ENCODE measurements at places on chromosomes 1 and 21. TPM values are rescaled to one million over a fixed set of nuclear protein-coding genes. Genes with fewer than 3 reads are reported as not detected.
A peak's percentile ranks its signal among the peaks of the same experiment; 100 is the strongest.

Gene SPRR1A
- not detected for total RNA-seq

Gene PUSL1
- total RNA-seq: 46.5 TPM

DNA sequence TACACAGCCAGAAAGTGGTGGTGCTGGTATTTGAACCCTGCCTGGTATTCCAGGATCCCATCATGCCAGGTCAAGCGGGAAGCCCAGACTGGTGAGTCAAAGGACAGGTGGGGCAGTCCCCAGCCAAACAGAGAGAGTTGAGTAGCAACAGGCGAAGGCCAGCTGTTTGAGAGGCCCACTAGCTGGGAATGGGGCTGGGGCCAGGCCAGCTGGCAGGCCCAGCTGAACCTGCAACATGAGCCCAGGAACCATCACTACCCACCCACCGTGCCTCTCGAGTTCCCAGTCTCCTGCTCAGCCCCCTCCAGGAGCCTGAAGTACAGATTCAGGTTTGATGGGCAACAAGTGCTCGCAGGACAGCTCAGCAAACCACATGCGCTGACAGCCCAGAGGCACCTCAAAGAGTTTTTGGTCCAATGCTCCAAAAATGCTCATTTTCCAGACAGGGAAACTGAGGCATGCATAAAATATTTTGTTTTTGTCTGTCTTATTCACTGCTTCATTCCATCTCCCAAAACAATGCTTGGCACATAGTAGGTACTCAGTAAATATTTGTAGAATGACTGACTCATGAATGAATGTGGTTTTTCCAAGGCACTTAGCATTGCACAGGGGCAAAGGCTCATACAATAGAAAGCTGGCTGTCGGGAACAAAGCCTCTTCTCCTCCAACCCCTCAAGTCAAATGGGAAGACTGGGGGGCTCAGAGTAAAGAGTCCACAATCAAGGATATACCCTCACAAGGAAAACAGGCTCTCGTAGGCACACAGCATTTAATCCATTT lies 42.5 kb upstream of the CLIC4 start:
- DNase-seq: no peak

GRCh38 chr1:65243491-65243890 lies 65.9 kb upstream of the DNAJC6 start:
- DNase-seq: no peak

Gene OR14A16
- total RNA-seq: not detected

DNA sequence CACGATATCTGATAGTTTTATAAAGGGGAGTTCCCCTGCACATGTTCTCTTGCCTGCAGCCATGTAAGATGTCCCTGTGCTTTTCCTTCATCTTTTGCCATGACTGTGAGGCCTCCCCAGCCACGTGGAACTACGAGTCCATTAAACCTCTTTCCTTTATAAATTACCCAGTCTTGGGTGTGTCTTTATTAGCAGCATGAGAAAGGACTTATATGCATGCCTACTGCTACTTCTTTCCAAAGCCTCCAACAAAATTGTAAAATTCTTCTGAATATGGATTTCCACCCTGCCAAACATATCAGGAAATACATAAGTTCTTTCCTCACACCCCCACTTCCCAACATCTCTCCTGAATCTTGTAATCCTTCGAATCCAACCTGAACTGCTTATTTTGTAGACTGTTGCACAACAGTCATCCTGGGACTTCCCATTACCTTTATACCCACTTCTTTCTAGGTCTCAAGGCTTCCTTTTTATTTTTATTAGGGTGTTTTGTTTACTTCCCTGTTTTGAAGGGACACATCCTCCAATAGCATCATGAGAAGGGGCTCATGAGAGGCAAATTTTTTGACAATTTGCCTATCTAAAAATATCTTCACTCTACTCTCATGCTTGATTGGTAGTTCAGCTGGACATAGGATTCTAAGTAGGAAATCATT lies 67.5 kb upstream of the MUTYH start:
- no peak for DNase-seq

GRCh38 chr1:115373305-115373704 lies 35.3 kb upstream of the NGF start:
- peak; percentile 25 for DNase-seq

- no peak for DNase-seq
These were observed 39.0 kb upstream of the CADM3 start for GRCh38 chr1:159132271-159132881.

Gene YBX1
- 1,074 TPM for total RNA-seq

DNA sequence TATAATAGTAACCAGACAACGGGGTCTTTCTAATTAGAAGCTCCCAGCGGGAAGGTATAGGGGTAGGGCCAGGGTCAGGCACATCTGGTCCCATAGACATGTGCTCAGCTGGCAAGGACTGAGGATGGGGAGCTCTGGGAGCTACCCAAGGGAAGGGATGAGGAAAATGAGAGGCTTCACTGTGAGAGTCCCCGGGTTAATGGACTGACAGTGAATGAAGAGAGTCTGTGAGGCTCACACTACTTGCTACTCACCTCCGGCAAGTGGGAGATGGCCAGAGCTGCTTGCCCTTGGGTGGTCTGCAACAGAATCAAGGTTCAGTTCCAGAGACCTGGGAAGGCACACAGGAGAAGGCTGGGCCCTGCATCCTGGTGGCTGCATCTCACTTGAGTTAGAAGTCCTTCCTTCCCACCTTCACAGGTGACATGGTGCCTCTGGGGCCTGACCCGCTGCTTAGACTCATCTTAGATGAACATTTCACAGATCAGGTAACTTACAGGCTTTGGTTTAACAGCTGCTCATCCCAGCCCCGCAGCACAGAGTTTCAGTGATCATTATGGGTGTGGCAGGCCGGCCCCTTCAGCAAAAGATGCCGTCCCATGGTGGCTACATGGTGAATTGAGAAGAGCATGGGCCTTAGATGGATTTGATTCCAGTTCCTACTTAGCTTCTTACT lies 31.7 kb downstream of the EIF2D start:
- no peak for DNase-seq

GRCh38 chr1:17093822-17094393 lies 25.3 kb downstream of the PADI2 start:
- no peak for DNase-seq

GRCh38 chr1:80593197-80593596 lies 1207.5 kb upstream of the ADGRL2 start:
- DNase-seq: no peak

- no peak for DNase-seq
These were observed 30.9 kb downstream of the TNFSF4 start for GRCh38 chr1:173176246-173176645.

DNA sequence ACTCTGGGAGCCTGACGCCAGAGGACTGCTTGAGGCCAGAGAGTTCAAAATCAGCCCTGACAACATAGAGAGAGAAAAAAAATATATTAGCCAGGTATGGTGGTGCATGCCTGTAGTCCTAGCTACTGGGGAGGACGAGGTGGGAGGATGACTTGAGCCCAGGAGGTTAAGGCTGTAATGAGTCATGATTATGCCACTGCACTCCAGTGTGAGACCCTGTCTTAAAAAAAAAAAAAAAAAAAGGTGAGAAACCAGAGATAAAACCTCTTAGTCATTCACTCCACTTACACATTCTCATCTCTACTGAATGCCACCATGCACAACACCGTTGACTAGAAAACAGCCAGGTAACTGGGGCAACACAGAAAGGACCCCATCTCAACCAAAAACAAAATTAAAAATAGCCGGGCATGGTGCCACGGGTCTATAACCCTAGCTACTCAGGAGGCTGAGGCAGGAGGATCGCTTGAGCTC lies 178.1 kb downstream of the SLC45A1 start:
- DNase-seq: no peak

DNA sequence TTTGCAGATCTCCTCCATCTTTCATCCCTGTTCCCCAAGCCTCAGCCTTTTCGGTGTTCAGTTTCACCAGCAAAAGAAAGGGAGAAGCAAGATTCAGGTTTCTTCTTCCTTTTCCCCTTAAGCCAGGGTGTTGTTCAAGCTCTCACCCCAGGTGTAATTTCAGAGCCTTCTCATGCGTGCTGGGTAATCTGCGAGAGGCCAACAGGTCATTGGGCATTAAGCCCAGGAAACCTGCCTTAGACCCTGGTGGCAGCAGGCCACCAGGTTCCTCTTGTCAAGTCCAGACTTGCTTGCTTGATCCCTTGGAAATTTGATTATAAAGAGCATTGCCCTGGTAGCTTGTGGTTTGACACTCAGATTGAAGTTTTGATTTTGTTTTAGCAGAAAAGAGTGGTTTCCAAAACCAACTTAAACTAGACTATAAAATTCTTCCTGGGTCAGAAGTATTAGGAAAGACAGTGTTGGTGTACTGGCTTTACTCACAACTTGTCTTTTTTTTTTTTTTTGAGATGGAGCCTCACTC lies 6.9 kb downstream of the AKR1A1 start:
- DNase-seq: no peak

GRCh38 chr1:94142583-94142982 lies 21.6 kb upstream of the ABCA4 start:
- DNase-seq: no peak

DNA sequence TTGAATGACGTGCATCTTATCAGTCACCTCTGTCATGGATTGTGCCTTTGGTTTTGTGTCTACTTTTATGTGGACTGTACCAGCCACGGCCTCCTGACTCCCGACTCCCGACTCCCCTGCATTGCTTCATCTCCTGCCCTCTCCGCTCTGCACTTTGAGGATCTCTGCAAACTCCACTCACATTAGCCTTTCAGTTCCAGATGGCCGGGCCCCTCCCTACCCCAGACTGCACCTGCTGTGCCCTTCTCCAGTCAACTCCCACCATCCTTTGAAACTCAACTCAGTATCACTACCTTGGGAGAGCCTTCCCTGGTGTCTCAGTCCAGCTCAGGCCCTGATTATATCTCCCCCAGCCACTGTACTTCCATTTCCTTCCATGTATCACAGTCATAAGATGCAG lies 71.4 kb downstream of the MDM4 start:
- no peak for DNase-seq

DNA sequence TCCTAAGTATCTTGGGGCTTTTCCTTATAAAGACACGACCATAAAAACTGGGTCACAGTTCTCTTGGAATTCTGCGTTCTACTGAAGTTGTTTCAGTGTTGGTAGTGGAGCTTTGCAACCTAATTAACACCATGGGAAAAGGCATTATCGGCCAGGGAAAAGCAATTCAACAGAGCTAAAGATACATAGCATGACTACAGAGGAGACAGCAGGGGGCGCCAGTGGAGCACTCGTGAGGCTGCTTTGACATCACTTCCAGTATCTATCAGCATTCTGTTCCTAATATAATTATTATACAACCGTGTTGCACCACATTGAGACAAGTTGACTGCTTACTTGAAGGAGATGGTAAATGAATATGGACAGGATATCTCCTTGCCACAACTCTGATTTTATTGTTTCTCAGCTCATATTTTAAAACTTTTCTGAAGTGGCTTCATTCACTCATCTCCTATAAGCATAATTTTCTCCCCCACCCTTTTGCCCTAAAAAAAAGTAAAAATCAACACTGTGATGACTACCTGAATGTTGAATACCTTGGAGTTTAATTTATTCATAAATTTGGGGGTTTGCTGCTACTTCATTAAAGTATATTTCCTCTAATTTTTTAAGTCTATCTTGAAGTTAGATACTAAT lies 39.4 kb downstream of the ZP4 start:
- DNase-seq: no peak
